SHP77 treated with DMSO at 0.1 percent for 48 hours (cell line): ENCODE measurements at places on chromosomes 6 and 20.
A peak's percentile ranks its signal among the peaks of the same experiment; 100 is the strongest.

DNA sequence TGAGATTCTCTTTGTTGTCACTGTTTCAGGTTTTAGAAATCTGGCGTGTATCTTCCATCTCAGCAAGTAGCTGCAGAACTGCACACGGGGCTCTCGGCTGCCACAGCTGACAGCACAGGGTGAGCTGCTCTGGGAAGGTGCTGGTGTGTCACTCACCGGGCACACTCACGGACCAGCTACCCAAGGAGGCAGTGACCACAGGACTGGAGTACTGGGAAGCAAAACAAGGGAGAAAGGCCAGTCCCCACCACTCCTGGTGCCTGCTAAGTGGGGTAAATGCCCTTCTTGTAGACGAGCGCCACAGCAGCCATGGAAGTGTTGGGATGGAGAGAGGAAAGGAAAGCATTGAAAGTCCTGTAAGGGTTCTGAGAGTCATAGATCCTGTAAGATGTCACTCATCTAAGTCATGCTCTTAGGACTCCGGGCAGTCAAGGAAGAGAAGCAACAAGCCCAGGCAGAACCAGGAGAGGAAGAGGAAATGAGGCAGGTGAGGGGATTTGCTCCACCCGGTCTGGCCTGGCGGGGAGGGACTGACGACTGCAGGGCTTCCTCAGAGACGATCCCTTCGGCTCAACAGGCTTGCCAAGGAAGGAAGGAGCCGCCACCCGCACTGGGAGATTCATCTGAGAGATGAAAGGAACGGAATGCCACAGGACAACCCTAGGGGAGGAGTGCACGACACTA is 48.1 kb downstream of the PRDM1 start:
- no peak for DNase-seq

DNA sequence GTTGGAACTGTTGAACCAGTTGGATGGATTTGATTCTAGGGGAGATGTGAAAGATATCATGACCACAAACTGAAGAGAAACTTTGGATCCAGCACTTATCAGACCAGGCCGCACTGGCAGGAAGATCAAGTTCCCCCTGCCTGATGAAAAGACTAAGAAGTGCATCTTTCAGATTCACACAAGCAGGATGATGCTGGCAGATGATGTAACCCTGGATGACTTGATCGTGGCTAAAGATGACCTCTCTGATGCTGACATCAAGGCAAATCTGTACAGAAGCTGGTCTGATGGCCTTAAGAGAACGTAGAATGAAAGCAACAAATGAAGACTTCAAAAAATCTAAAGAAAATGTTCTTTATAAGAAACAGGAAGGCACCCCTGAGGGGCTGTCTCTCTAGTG is 72.8 kb upstream of the CDYL start:
- no peak for DNase-seq

- no peak for DNase-seq
Observed at GRCh38 chr6:106789428-106790148, 160.2 kb downstream of the QRSL1 start.

DNA sequence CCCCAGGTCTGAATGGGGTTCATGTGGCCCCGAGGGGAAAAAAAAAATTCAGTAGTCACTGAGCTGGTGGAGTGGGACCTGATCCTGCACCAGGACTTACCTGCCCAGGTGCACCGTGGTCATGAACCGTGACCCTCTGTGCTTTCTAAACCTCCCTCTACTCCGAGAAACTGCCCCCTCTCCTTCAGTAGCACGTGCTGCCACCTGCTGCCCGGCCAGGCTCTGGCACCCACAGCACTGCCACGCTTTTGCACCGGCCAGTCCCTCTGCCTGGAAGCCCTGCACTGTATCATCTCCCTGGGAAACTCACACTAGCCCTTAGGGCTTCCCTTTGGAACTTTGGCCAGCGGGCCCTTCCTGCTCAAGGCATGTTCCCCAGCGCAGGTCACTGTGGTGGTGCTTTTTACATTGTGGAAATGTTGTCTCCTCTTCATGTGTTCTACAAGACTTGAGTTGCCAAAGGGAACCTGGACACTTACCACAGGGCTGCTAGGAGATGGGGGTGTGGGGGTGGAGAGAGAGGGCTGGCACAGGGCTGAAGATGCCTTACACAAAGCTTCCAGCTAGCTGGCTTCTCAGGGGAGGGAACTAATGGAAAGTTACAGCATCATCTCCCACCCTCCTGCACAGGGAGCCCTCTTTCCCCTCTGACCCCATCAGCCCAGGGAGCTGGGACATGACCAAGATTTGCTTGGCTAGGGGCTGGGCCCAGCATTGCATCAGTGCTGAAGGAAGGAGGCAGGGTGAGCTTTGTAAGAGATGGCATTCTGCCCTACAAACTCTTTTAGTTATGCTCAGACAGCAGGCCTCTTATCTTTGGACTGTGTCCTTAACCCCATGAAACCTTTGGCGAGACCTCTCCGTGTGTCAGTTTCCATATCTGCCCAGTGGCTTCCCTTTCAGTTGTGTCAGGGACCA is 2.5 kb upstream of the PTPRT start:
- no peak for DNase-seq

DNA sequence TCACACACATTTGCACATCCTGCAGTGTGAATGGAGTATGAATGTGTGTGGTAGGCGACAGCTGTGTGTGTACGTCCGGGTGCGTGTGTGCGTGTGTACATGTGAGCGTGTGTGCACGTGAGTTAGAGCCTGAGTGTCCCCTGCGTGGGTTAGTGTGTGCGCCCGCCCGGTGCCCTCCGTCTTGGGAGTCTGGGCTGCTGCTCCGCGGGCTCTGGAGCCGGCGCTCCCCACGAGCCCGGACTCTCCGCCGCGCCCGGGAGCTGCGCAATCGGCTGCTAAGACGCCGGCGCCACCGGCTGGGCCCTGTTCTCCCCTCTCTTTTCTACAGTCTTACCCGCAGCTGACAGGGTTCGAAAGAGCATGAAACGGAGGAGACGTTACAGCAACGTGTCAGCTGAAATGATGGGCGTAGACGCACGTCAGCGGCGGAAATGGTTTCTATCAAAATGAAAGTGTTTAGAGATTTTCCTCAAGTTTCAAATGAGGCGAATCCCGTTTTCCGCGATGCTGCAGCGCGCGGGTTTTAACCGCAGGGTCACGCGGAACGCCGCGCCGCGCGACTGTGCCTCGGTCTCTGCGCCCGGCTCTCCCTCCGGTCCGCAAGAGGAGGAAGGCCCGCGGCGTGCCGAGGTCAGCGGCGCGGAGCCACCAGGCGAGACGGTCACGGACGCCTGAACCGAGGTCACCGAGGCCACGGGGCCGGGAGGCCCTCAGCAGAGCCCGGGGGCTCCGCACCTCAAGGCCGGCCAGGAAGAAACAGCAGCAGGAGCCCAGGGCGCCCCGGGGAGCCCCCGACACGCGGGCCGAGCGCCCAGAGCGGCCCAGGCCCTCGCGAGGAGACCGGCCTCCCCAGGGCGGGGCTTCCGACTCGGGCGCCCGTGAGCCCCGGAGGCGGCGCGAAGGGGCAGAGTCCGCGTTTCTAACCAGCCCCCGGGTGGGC is 95.3 kb upstream of the BHLHE23 start:
- DNase-seq: peak; percentile 50

DNA sequence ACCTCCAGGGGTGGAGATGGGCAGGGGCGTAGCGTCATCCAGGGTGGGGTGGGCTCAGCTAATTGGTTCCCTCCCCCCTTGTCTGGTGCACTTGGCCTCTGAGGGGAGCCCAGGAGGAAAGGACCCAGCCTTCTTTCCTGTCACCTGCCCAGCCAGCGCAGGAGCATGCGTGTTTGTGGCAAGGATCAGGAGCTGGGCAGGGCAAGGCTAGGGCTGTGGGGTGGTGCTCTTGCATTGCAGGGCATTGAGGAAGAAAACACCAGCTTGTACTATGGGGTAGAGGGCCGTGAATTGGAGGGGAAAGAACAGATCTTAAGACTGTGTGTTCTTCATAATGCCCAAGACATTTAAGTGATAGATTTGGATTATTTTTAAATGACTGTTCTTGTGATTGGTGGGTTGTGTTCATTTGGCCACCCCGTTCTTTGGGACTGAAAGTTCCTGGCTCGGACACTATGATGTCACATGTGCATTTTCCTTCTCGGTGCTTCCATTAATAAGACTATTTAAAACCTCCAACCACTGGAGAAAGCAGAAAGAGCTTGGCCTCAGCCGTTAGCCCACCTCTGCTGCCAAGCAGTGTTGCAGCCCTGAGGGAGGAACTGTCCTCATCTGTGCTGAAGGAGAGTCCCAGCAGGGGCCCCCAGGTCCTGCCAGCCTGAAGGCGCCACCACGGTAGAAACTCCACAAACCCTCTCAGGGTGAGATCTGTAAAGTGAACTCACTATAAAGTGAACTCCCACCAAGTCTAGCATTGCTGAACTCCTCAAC is 136.2 kb upstream of the INSM1 start:
- DNase-seq: no peak

DNA sequence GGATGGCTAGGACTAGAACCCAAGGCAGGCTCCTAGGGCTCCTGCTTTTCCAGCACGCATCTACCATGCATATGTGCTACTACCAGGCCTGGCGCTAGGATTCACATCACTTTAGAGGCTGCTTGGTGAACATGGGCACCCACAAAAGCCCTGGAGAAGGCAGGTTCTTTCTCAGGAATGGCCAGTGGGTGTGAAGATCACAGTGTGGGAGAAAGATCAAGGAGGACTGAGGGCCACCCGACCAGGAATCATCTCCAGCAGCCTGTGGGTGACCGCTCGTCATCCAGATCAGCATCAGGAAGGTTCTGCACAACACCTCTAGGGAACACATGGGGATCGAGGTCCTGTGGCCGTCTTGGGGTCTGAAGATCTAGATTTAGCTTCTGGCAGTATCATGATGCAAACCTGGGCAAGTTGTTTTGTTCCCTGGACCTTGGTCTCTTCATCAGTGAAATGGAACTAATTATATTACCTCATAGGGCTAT is 27.3 kb downstream of the SRSF3 start:
- DNase-seq: no peak

DNA sequence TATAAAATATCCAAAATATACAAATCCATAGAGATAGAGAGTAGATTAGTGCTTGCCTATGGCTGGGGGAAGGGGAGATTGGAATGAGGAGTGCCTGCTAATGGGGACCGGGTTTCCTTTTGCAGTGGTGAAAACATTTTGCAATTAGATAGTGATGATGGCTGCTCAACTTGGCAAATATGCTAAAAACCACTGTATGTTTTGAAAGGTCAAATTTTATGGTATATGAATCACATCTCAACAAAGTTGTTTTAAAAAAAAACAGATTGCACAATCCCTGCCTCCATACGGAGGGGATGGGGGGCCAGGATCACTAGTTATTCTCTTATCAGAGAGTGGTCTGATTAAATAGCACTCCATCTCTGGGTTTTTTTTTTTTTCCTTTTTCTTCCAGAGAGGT is 76.9 kb upstream of the RIPOR2 start:
- DNase-seq: no peak
